CD4-positive, alpha-beta memory T cell (primary cell): ENCODE measurements at places on chromosomes 5 and 9. TPM values are rescaled to one million over a fixed set of nuclear protein-coding genes. Genes with fewer than 3 reads are reported as not detected.

The RLN2 gene
- total RNA-seq = 5.4 TPM

The TERT gene
- total RNA-seq = not detected

The GFM2 gene
- 21.3 TPM for total RNA-seq

The LMX1B gene
- total RNA-seq = not detected

The DIPK1B gene
- not detected for total RNA-seq

The ENTREP1 gene
- not detected for total RNA-seq

The AHRR gene
- total RNA-seq = 1.2 TPM

The TMC1 gene
- not detected for total RNA-seq

The ANKH gene
- 165 TPM for total RNA-seq

The BTNL8 gene
- total RNA-seq = not detected

The DMRT3 gene
- not detected for total RNA-seq

The SPINK4 gene
- not detected for total RNA-seq

The ADAMTS13 gene
- 1.7 TPM for total RNA-seq
